ENCODE measurements at places on chromosomes 2 and 18.

GRCh38 chr2:148179724-148180123, 158.8 kb downstream of the MBD5 start:
- DNase-seq = no peak

GRCh38 chr2:37781028-37781427, 109.6 kb upstream of the CDC42EP3 start:
- DNase-seq = no peak

DNA sequence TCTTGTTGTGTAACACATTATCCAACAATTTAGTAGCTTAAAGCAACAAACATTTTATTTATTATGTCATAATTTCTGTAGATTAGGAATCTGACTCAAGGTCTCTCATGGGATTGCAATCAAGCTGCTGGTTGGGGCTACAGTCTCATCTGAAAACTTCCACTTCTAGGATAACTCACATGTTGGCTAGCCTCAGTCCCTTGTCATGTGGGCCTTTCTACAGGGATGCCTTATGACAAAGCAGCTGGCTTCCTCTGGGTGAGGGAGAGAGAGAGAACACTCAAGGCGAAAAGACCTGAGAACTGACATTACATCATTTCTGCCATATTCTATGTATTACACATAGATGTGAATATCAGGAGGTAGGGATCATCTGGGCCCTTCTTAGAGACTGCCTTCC, 317.9 kb upstream of the VRK2 start:
- no peak for DNase-seq

DNA sequence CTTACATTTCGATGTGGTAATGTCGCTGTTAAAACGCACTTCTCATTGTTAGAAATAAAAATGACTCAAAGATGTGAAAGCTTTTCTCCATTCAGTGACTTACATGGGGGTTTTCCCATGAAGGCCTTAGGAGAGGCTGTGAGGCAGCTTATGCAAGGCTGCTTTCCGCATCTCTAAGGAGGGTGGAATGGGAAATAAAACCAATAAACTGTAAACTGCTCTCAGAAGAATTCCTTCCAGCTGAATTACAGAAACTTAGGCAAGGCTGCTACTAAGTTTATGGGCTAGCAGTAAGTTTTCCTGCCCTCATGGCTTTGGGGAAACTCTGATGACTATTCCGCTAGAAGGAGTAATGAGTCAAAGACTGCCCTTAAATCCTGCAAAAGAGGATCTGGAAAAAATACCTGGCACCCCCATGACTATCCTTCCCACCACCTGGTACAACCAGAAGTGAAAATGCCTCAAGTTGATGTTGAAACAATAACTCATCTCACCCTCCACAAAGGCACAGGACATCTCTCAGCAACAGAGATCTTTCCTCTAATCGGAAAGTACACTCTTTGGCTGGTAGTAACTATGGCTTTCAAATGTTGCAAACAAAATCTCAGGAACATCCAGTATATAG, 97.7 kb upstream of the SMAD7 start:
- no peak for DNase-seq

GRCh38 chr2:45668509-45668908, 17.0 kb downstream of the PRKCE start:
- DNase-seq = no peak

GRCh38 chr2:7962161-7962560, 719.7 kb upstream of the ID2 start:
- DNase-seq = no peak
